Upper lobe of right lung (tissue), 1 donor: ENCODE measurements at places on chromosomes 5 and 9.
A peak's percentile ranks its signal among the peaks of the same experiment; 100 is the strongest.

GRCh38 chr9:75826314-75826713 lies 64.2 kb upstream of the PCSK5 start:
- DNase-seq = no peak

GRCh38 chr5:174151599-174152181 lies 106.2 kb downstream of the NSG2 start:
- DNase-seq = no peak

DNA sequence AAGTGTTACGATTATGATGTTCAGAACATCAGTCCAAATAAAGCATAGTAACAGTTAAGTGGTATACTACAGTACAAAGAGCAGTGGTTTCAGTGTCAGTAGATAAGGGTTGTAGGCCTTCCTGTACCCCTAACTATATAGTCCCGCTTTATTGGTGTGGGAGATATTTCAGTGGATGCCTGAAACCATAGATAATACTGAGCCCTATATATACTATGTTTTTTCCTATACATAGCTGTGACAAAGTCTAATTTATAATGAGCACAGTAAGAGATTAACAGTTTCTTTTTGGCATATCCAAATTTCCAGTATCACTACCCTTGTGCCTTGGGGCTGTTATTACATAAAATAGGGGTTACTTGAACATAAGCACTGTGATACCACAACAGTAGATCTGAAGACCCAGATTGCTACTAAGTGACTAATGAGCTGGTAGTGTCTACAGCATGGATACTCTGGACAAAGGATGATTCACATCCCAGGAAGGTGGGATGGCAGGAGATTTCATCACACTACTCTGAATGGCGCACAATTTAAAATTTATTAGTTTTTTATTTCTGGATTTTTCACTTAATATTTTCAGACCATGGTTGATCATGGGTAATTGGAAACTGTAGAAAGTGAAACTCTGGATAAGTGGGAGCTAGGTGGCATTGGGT lies 119.3 kb downstream of the RPS23 start:
- DNase-seq = no peak

DNA sequence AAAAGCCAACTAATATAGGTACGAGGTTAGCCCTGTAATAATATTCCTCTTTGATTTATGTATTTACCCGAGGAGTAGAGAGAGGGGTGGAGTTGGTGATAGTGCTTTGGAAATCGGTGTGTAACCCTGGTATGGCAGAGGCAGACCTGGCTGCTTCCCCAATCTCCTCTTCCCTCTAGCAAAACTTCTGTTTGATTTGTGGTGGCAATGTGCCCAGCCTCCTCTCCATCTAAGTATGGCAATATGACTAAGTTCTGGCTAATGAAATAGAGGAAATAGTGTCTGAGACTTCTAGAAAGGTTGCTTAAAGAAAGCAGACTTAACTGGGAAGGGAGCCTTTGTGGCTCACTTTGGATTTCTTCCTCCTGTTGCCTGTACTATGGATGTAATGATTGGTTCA lies 491.1 kb downstream of the ENC1 start:
- peak; percentile 69 for DNase-seq

DNA sequence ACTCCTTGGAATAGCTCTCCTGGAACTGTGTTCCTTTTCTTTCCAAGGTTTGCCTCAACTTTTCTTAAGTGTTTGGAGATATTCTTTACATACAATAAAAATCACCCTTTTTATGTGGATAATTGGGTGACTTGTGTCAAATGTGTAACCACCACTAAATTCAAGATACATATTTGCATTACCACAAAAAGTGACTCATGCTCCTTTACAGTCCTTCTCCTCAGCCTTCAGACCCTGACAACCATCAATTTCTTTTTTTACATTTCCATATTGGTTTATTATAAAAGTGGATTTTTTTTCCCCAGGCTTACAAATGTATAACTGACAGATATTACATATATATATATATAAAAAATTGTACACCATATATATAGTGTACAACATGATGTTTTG lies 372.0 kb upstream of the KCNN2 start:
- no peak for DNase-seq

- DNase-seq = no peak
These were observed 5.0 kb downstream of the CHSY3 start for GRCh38 chr5:129909225-129909624.

DNA sequence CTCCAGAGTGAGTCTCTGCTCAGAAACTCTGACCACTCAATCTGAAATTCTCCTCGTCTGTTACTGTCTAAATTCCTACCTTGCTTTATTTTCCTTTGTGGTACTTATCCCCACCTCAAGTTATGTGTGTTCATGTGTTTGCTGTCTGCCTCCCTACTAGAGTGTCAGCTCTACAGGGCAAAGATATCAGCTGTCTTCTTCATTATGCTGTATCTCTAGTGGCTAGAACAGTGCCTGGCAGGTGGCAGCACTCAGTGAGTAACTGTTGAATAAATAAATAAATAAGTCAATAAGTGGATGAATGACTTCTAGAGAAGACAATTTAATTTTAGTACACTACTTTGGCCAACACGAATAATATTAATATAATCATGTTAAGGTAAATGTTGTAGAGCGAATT lies 92.3 kb downstream of the BOD1 start:
- no peak for DNase-seq

DNA sequence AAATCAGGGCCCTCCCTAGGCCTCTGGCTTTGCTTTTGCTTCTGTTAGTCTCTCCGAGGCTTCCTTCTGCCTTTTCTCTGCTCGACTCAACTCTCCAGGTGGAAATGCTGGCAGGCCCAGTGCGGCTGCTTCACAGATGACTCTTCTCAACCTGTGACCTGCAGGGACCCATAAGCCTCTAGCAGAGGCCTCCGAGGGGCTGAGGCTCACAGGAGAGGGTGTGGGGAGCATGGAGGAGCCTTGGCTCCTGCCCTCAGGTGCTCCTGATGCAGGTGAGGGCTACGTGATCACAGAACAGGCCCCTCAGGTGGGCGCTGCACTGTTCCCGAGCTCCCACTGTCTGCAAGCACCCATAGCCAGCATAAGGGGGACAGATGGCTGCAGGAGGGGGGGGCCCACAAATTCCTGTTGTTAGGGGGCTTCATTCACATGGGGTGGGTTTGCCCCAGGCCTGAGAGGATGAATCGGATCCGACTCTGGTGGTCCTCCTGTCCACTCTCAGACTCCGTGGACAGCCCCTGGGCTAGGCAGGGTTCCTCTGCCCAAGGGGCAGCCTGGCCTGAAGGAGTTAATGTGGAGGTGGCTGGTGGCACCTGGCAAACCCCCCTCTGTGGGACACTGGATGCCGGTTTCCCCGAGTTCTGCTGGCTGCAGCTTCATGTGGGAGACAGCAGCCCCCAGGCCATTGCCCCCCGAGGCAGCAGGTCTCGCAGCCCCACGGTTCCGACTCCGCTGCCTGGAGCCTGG lies 10.9 kb upstream of the FCN2 start:
- DNase-seq = no peak

- no peak for DNase-seq
These were observed 17.8 kb upstream of the C9orf72 start for GRCh38 chr9:27591093-27591492.

DNA sequence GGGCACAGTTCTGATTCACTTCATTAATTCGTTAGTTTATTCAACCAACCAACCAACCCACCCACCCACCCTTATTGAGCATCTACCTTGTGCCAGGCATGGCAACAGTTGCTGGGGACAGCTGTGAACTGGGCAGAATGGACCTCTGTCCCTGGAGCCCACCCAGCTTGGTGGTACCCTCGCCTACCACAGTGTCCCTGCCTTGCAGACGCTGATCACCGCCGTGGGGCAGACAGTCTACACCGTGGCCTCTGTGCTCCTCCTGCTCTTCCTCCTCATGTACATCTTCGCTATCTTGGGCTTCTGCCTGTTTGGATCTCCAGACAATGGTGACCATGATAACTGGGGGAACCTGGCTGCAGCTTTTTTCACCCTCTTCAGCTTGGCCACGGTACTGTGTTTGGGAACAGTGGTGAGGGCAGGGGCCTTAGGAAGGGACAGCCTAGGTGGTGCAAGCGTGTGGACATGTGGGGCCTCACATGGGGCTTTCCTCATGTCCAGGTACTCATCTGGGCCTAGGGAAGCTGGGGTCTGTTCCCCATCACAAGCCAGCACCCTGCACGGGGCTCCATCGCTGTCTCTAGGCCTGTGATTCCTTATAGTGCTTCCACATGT lies 26.2 kb downstream of the PITX1 start:
- DNase-seq = no peak

DNA sequence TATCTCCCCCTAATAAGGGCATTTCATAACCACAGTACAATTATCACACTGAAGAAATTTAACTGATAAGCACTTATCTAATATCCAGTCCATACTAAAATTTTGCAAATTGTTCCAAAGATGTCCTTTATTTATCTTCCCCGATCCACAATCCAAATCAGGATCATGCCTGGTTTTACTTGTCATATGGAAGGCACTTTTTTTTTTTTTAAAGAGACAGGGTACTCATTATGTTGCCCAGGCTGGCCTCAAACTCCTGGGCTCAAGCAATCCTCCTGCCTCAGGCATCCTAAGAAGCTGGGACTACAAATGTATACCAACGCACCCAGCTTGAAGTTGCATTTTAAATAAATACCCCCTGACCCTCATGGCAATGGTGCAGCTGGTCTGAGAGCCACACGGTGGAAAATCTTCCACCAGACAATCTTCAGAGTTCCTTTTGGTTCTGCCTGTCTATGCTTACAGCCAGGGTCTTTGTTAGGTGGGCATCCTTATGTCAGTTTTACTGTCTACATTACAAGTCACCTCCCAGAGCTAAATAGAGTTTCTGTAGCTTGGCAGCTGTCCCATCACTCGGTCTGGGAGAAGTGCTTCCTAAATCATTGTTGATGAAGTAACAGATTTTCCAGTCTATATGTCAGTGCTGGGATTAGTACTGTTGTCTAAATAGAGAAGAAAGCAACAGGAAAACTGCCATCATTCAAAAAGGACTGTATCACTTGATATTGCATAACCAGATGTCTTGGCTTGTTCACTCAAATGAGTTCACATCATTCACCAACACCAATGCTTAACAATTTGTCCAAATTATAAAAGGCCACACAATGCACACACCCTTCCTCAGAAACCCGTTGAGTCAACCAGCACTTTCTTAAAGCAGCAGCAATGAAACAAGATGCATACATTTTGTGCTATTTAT lies 26.4 kb downstream of the PTPN3 start:
- DNase-seq = no peak

- DNase-seq = peak; percentile 49
These were observed 49.2 kb upstream of the FCN1 start for GRCh38 chr9:134966697-134967546.

- peak; percentile 52 for DNase-seq
These were observed 63.1 kb downstream of the TMOD1 start for GRCh38 chr9:97564291-97565175.

- no peak for DNase-seq
These were observed 95.4 kb downstream of the JAKMIP2 start for GRCh38 chr5:147687118-147687517.

DNA sequence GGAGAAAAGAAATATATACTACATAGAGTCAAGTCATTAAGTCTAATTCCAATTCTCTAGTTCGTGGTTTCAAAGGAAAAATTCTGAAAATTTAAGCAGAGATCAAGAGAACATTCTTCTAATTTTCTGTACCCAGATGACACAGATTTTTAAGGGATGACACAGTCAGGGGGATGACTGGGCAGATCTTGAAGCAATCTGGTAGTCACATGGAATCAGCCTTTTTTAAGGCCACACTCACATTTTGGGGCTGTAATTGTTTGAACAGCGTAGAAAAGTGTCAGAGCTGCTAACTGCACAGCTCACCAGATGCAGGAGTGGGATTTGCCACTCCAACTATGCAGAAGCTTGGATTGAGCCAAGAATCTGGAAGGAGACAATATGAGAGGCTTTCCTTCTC lies 20.4 kb downstream of the PDE4D start:
- no peak for DNase-seq

GRCh38 chr5:7321724-7322123 lies 74.2 kb upstream of the ADCY2 start:
- no peak for DNase-seq

DNA sequence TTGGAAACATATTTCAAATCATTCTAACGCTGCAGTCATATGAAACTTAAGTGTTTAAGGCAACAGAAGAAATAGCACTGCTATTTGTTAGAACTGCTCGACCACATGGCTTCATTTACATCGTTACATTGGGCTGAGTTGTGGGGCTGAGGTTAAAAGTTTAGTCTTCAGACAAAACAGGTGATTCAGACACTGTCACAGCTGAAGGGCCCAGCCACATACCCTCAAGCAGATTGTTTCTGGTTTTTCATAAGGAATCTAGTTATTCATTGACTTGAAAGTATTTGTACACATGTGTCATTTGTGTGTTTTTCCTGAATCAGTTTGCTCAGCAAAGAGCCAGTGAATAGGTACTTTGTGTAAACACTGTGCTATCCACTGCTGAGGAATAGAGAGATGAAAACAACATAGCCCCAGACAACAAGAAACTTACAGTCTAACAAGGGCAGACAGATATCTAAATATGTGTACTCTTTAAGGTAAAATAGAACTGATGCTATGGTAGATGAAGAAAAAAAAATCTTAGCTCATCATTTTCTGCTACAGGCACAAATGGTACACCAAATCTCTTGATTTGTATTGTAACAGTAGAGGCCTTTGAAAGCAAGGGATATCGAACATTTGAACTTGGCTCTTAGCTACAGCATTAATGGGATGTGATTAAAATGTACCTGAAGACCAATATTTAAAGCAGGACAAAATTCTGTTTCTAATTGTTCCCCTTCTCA lies 357.6 kb upstream of the RPS23 start:
- no peak for DNase-seq

GRCh38 chr9:128715436-128715750 lies 8.5 kb downstream of the ZDHHC12 start:
- no peak for DNase-seq

GRCh38 chr9:128893354-128893753 lies 11.4 kb downstream of the LRRC8A start:
- DNase-seq = no peak

GRCh38 chr5:137218896-137219295 lies 280.2 kb downstream of the SPOCK1 start:
- no peak for DNase-seq

DNA sequence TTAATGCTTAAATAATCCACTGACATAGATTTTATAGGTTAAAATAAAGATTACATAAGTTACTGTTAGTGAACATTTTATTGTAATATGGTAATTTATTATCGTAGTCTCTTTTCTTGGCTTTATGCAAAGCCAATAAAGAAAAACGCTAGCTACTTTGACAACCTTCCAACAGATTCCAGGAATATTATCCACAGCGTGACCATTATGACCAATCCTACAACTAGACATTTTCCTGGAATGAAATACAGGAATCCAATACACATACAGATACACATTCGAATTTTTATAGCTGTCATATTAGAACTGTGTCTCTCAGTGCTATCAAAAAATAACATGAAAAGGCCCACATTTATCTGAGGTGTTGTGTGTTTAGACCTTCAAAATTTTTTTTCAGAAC lies 13.1 kb downstream of the RPS23 start:
- no peak for DNase-seq

- DNase-seq = no peak
These were observed 8.8 kb downstream of the SPRY4 start for GRCh38 chr5:142316051-142316450.

DNA sequence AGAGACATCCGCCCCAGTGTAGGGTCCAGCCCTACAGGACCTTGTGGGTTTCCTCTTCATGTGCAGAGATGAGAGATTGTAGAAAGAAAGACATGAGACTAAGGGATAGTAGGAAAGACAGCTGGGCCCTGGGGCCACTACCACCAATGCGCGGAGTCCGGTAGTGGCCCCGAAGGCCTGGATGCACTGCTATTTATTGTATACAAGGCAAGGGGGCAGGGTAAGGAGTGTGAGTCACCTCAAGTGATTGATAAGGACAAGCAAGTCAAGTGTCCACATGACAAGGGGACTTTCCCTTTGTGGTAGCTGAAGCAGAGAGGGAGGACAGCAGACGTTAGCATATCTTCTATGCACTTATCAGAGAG lies 6.2 kb upstream of the TMEM141 start:
- no peak for DNase-seq
